Muscle of arm (tissue), 14 donors: ENCODE measurements at places on chromosomes 2 and 18.

GRCh38 chr2:111225856-111226255 lies 105.1 kb downstream of the BCL2L11 start:
- DNase-seq, result no peak

- DNase-seq, result no peak
Observed at GRCh38 chr2:45983213-45983612, 314.0 kb upstream of the EPAS1 start.

DNA sequence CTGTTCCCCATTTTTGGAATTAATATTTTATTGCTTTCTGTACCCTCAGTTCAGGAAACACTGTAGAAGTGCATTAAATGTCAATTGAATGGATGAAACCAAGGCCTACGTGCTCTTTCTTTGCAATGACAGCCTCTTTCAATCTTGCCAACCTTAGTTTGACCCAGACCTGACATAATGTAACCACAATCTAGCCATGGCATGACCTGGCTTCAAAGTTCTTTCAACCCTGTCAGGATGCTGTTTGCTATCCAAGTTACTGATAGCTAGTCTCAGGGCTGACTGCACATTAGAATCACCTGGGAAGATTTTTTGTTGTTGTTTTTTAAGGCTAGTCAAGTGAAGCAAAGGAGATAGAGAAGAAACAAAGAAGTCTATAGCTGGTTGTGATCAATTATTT lies 190.9 kb upstream of the PKDCC start:
- DNase-seq, result no peak

GRCh38 chr2:209456489-209456888 lies 32.6 kb downstream of the MAP2 start:
- no peak for DNase-seq

GRCh38 chr2:95106081-95106480 lies 15.5 kb downstream of the MRPS5 start:
- no peak for DNase-seq

GRCh38 chr2:71800106-71800809 lies 346.9 kb downstream of the DYSF start:
- DNase-seq, result no peak

GRCh38 chr18:7616661-7617060 lies 49.5 kb downstream of the PTPRM start:
- DNase-seq, result peak; percentile 45

DNA sequence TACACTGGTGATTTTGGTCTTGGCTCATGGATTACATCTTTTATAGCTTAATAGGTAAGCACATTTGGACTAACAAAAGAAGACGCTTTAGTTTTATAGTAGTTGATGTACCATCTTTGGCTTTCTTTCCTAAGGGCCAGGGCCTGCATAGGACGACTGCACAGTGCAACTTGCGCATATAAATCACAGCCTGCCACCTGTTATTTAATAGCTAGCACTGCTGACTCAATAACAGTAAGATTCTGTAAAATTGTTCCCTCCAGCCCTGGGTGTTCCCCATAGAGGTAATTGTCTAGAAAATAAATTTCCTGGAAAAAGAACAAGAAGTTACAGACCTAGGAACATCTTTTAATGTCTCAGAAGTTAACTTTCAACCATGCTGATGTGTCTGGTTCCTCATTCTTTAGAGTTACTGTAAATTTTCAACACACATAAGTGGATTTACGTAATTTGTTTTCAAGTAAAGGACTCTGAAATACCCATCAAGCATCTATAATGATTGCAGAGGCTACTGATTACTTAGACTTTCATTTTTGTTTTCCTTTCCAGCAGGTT lies 594.2 kb upstream of the NXPH2 start:
- DNase-seq, result no peak

DNA sequence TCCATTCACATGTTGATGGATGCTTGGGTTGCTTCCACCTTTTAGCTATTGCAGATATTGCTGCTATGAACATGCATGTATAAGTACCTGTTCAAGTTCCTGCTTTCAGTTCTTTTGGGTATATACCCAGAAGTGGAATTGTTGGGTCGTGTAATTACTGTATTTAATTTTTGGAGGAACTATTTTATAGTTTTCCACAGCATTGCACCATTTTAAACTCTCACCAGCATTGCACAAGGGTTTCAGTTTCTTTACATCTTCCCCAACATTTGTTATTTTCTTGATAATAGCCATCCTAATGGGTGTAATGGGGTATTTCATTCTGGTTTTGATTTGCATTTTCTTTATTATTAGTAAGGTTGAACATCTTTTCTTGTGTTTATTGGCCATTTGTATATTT lies 16.0 kb downstream of the ACTR3 start:
- no peak for DNase-seq

DNA sequence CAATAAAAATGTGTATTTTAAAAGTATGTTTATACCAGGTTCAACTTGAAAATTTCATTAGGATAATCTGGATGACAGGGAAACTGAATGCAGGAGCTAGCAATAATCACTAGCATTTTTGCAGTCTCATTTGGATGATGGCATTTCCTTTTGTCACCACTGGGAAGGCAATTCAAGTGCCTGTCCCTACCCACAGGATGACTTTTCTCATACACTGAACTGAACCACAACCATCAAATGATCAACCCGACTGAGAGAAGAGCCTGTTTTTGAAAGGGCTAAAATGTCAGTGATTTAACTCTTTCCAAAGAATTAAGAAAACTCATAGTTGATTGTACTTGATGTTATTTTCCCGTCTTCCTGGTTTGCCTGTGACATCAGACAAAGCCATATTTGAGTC lies 115.0 kb downstream of the FAM124B start:
- no peak for DNase-seq

- no peak for DNase-seq
Observed at GRCh38 chr2:224887141-224887540, 155.1 kb downstream of the DOCK10 start.

DNA sequence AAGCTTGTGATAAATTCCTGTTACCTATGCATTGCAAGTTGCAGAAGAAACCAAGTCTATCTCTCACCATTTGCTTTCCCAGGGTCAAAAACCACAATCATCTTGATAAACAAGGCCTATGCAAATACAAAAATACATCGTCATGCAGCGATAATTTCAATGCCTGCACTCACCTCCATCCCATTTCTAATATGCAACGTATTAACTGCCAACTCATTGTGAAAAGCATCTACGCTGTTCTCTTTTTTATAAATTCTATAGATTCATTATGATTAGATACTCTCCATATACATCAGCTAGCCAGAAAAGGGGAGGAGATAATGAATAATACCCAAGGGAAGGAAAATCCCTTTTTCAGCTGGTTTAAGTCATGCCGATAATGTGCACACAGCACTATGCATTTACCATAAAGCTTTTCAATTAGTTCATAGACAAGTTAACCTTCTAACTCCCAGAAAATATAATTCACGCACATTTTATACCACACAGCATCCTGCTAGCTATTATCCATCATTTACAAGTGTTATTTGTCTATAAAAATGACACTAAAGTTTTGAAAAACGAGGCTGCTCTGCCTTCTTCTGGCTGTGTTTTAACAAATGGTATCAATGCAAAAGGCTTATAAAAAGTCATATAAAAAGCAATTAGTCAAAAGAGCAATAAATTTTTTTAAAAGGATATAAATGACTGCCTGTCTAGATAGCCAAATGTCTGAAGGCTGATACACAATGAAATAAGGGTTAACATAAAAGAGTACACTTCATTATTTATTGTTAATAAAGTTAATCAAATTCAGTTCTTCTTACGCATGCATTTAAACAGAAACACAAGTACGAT lies 77.6 kb downstream of the AFF3 start:
- DNase-seq, result no peak

DNA sequence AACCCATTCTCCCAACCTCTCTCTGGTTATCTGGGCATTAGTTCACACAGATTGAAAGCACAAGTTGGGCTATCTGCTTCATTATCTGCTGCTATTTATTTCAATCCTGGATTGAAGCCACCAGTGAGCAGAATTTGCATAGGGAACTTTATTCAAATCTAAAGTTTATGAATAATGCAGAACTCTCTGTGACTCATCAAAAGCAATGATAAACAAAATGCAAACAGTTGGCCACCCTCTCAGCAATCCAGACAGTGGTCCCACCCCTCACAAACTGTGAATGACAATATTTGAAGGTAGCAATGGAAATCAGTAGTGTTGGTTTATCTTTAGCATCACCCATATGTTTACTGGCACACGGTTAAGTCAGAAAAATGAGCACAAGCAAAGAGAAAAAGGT lies 106.8 kb upstream of the TMEM178A start:
- no peak for DNase-seq

DNA sequence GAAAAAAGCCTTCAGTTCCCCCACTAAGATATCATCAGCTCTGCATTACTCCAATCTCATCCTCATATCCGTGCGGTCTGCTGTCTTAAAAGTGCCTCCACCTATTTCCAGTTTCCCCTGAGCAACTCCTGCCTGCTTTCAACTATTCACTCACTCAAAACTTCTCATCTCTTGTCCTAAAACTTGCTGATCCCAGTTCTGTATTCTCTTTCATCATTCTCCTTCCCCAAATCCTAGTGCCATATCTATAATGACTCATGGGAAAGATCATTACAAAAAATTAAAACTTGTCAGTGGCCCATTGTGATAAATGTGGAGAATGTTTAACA lies 20.0 kb downstream of the ACVR1 start:
- DNase-seq, result no peak

DNA sequence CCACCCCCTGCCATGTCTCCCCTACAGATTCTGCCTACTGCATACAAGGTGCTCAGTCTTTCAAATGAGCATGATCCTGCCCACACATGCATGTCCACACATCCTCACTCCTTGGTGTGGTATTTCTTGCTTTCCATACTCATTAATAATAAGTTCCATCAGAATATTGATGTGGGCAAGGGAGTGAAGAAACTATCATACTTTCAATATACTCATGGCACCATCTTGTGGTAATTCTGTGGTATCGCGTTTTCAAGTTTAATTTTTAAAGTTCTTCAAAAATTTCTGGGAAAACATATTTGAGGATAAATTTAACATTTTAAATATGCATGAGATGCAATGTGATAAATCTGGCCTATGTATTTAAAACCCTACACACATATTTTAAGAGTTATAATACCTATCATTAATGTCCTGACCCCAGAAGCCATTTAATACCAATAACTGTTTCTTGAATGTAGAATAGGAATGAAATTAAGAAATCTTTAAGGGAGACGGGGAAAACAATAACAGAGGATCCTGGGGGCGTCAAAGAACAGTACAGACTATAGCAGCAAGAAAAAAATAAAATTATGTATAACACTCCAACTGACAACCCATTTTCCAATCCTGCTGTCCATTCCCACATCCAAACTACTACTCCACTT lies 110.1 kb downstream of the ZNF385B start:
- peak; percentile 7 for DNase-seq

- DNase-seq, result no peak
Observed at GRCh38 chr2:150370561-150370960, 116.9 kb downstream of the RND3 start.

DNA sequence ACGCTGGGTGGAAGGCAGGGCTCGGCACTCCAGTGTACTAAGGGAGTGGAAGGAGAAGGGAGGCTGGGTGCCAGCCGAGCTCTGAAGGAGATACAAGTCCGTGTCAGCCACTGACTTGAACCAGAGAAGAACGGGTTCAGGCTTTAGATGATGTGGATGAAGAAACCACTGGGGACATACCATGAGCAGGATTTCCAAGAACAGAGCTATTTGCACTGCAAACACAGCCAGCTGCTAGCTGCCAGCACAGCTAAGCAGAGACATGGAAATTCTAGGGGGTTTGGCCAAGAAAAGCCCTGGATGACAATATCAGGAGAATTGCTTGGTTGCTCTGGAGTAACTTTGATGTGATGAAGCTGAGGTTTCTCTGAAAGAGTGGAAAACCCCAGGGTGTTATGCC lies 5.2 kb downstream of the CD207 start:
- peak; percentile 45 for DNase-seq

DNA sequence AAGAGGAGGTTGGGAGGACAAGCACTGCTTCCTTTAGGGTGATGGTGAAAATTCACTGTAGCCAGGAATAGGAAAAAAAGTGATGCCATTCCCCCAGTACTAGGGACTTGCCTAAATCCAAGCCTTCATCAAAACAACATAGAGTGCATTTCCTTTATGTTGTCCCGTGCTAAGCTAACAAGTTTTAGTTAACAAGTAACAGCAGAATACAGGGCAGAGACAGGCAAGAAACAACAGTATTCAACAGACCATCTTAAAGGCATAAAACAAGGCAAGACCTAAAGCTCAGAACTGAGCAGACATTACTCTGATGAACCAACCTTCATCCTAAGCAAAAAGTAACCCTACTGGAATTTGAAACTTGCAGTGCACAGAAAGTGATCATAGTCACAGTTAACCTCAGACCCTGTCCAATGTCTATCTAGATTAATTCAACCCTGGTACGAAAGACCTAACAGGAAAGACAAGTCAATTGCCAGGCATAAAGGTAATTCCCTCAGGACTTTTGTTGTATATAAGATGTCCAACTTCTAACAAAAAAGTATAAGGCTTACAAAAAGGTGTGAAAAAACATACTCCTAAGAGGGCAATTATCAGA lies 34.4 kb upstream of the GALNT1 start:
- no peak for DNase-seq

DNA sequence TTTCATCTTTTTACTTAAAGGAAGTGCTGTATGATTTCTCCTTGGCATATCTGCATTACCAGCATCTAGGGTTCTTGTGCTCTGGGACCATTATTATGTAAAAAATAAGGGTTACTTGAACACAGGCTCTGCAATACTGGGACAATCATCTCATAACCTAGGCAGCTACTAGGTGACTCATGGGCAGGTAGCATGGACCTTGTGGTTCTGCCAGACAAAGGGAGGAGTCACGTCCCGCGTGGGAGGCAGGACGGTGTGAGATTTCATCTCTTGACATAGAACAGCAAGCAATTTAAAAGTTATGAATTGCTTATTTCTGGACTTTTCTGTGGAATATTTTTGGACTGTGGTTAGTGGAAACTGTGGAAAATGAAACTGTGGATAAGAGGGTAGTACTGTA lies 34.1 kb downstream of the ASAP2 start:
- no peak for DNase-seq

GRCh38 chr18:75125382-75126331 lies 83.3 kb downstream of the PTGR3 start:
- DNase-seq, result no peak

GRCh38 chr2:64842030-64842429 lies 147.2 kb upstream of the SLC1A4 start:
- no peak for DNase-seq

DNA sequence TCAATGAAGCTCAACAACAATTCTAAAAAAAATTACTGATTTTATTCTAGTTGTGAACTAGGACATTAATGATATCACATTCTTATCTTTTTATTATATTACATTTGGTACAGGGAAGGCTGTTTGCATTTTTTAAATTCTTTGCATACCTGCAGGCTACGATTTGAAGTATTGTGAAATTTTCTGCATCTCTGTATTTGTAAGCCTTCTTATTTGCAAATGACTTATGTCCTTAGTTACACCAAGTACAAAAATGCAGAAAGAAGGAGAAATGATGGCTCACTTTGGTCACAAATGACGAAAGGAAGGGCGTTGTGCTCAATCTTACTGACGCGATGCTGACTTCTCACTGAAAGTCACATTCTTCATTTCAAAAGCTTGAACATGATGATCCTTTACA lies 227.5 kb upstream of the SOX11 start:
- DNase-seq, result no peak
